Foreskin keratinocyte (primary cell): ENCODE measurements at places on chromosomes 7 and 10.

DNA sequence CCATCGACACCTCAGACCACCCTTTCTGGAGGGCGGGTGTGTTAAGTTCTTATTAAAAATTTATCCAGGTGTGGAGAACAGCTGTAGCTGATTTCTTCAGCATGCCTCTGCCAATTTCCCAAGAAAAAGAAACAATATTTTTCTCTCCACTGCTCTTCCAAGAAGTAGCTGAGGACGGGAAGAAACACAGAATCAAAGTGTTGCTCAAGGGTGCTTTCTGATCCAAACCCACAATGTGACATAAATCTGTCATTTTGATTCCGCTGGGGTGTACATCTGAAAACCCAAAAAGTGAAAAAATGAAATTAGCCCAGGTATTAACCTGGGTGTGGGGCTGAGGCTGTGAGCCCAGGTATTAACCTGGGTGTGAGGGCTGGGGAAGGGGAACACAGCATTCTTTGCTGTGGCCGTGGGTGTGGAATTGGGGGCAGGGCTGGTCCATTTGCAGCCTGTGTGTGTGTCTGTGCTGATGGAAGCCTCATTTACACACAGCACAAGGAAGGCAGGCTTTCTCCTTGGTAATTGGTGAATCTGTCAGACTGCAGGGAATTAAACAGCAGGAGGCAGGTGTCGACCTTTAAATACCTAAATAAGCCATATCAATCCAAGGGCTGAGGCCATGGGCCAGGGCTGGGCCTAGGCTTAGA, 48.4 kb upstream of the CCDC3 start:
- no peak for DNase-seq

GRCh38 chr10:77513781-77514331, 123.8 kb downstream of the KCNMA1 start:
- DNase-seq: peak; percentile 64

DNA sequence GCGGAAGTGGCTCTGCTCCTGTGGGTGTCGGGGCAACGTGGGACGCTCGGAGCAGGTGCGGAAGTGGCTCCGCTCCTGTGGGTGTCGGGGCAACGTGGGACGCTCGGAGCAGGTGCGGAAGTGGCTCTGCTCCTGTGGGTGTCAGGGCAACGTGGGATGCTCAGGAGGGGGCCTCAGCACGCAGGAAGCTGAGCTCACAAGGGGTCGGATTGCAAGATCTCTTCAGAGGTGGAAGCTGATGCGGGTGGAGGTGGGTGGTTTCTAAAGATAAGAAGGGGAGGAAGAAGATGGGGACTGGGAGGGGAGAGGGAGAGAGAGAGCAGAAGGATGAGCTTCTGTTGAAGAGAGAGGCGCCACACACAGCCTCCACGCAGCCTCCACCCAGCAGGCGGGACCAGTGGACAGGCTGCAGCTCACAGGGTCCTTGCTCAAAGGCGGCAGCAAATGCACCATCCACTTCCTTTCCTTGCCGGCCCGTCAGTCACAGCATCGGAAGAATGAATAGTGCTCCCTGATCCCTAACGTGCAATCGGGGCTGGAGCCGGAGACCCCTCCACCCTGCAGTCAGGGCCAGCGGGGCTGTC, 78.7 kb downstream of the PTPRN2 start:
- DNase-seq: no peak

- no peak for DNase-seq
Measured at GRCh38 chr10:89426230-89426868, 12.0 kb downstream of the IFIT5 start.

DNA sequence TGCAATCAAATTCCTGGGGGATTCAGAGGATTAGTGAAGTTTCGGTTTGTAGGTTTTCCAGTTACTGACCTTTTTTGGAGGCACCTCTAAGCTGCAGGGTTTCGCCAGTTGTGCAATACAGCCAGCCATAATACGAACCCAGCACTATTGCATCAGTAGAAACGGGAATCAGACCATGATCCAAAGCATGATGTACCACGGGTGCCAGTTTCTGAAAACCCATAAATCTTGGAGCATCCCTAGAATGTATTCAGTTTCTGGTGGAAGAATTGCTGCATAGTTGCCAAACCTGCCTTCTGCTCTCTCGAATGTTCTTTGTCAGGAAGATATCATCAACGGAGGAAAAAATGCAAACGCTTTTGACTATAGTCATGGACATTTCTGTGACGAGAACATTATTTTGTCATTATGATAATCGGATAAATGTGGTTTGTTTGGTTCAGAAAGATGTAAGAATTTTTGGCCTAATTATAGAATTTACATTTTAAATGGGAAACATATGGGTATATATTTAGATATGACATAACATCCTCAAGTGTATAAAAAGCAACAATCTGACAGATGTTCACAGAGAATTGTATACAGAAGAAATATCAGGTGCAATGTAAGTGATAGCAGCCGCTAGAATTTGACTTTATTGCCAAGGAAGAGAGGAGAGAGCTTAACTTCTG, 186.2 kb upstream of the PRKCQ start:
- no peak for DNase-seq

DNA sequence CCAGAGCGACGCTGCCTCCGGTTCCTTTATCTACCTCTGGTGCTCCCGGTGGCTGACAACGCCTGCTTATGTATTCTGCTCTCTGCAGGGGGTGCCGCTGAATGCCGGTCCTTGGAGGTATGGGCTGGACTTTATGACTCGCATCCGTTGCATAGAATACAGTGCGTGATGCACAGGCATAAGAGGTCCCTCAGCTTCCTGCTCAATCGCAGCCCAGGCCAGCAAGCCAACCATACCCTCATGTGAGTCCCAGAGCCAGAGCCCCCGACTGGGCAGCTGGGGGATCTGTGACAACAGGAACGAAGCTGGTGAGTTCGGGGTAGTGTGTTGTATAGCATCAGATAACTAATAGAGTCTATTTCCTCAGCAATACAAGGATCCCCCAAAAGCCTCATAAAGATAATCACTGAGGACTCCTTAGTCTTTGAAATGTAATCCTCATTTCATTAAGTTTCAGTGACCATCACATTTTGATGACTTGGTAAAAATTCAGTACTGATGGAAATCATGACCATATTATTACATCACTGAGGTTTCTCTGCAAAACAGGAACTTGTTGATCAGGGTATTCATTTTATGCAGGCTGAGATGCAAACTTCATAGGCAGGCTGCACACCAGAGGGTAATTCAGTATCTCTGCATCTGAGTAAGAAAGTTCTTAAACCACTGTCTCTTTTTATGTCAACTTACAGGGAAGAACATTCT, 607.8 kb downstream of the PTPRN2 start:
- no peak for DNase-seq
